Stimulated activated CD4-positive, alpha-beta T cell treated with anti-CD3 and anti-CD28 coated beads, Interleukin-2, amount 100 ng/mL, for 24 hours (primary cell): ENCODE measurements at places on chromosomes 16 and 17.

DNA sequence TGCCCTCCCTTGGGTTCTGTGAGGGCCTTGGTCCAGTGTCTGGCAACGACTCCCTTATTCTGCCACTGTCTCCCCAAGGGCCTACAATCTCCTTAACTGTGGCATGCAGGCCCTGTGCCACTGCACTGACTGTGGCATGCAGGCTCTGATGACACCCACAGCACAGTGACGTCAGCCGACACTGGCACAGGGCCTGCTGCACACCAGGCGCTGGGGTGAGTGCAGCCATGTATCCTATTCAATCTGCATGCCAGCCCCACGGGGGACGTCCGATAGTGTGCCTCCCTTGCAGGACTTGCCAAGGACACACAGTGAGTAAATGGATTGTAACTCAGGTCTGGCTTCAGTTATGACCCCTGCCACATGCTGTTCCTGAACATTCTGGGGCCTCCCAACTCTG is 39.8 kb upstream of the RASD1 start:
- no peak for DNase-seq

DNA sequence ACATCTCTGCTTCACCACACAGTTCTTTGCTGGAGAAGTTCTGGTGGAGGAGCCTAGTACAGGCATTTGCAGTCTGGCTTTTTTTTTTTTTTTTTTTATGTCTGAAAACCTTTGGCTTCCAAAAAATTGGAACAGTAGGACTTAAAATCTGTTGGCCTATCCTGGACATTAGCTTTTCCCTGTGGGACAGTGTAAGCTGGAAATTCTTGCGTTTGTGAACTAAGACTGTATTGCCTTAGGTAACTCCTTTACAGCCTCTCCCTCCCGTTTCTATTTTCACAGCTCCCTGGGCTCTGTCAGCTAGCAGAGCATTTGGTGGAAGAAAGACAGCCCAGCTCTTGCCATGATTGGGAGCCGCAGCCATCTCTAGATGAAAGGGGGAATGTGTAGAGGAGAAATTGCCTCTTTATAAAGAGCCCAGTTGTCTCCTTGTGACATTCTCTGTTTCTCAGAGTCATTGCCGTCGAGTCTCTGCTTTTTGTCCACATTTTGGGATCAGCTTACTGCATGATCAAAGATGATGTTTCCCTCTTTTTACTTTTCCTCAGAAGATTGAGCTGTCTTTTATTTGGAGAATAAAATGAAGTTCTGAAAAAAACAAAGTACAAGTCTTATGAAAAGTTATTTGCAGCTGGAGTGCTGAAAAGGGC is 227.5 kb downstream of the SPECC1 start:
- DNase-seq = no peak

DNA sequence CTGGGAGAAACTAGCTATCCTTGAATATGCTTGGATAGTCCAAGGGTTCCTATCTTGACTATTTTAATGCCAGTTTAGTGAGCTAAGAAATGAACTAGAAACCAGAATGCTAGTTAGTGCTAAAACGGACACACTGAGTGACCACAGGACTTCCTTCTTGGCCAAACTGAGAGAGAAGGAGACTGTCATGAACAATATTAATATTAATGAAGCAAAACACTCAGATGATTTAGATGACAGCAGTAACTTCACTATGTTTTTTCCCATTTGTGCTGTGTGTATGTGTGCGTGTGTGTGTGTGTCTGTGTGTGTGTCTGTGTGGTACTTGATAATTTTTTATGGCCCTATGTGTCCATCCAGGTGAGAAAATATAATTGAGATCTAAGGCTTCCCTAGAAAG is 2.2 kb upstream of the ATXN1L start:
- no peak for DNase-seq

GRCh38 chr17:35467824-35468223 is 19.3 kb upstream of the SLFN13 start:
- DNase-seq = no peak

- DNase-seq = no peak
These were observed 20.9 kb downstream of the MAPT start for GRCh38 chr17:45915263-45915662.

- DNase-seq = no peak
These were observed 7.5 kb downstream of the ORC6 start for GRCh38 chr16:46696957-46697356.

DNA sequence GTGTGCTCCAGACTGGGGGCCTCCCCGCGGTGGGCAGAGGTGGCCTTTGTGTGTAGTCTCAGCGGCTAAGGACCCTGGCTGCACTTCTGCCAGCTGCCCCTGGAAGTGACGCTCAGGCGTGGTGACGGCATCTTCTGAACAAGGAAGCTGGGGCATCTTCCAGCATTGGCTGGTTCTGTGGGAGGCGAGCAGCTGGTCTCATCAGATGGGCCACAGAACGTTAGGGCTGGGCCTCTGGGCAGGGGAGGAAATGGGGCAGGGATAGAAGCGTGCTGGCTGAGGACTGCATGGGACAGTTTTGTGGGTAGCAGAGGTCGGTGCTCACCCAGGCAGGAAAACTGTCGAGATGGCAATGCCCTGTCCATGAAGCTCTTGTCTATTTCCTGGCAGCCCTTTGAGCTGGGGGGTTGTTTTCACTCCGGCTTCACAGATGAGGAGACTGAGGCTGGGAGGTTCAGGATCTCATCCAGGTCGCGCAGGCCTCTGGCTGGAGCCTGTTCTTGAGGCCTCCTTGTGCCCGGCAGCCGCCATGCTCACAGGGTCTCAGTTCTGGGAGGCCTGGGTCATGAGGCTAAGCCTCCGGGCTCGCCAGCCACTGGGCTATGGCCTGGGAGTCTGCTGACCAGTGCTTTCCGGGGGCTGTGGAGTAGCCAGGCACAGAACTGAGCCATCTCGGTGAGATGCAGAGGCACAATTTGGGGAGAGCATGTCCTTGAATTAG is 16.3 kb downstream of the IRF8 start:
- DNase-seq = no peak

DNA sequence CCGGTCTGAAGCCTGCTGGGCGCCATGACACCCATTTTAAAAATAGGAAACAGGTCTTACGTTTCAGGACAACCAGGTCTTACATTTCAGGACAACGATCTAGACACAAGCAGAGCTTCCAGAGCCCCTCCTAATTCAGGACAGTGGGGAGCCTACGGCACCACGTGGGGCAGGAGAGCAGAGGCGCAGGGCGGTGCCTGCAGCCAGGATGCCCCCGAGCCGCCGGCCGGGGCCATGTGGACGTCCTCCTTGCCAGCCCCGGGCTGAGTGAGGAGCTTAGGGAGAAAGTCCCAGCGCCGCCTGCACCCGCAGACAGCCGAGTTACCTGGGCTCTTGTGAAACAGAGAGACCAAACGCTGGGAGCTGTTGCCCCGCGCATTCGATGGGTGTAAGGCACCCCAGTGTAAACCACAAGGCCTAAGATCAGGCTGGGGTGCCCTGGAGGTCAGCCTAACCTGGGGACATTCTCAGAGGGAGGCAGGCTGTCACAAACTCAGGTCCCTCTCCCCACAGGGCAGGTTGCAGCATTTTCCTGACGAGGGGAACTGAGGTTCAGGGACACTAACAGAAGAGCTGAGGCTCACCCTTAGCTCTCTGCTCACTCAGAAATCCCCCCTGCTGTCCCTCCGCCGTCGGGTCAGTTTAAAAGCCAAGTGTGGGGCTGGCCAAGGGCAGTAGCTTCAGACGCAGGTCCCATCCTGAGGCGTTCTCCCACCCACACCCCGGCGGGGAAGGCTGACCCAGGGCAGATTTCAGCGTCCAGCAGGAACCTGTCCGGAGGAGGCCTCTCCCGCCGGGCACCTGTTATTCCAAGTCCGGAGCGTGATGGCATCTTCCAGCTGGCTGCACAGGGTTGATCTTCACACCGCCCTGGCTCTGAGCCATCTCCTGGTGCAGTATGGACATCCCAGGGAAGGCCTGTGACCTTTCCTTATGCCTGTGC is 1.8 kb upstream of the NOTUM start:
- no peak for DNase-seq

- DNase-seq = no peak
These were observed 23.0 kb downstream of the HBQ1 start for GRCh38 chr16:203246-203645.

GRCh38 chr16:62135911-62136310 is 99.7 kb upstream of the CDH8 start:
- no peak for DNase-seq

- DNase-seq = no peak
These were observed 164.9 kb downstream of the BANP start for GRCh38 chr16:88116121-88116520.

DNA sequence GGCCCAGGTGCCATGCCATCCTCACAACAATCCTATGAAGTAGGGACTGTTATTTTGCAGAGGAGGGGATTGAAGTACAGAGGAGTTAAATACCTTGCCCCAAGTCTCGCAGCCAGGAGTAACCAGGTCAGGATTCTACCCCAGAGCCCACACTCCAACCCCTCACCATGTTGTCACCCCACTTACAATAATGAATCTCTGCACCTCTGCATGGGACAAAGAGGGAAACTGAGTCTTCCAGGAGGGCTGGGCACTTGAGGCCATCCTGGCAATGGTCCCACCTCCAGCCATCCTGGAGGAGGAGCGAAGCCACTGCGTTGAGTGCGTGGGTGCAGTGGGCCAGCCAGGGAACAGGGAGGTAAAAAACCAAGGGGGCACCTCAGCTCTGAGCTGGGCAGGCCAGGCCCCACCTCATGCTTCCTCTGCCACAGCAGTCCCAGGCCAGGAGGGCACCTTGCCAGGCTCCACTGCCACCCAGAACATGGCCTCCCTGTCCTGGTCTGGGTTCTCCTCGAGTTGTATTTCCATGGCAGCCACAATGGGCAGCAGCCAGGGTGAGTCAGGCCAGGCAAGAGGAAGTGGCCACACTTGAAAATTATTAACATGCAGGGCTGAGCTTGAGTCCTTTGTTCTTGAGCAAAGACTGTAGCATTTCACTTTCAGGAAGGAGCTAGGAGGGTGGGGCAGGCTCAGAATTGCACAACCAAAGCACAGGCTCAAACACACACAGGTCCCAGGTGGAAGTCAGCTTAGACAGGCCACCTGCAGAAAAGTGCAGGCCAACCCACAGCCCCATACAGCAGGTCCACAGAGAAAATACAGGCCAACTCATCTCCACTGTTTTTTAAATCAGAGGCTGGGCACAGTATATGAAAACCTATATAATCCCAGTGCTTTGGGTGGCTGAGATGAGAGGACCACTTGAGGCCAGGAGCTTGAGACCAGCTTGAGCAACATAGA is 52.1 kb downstream of the CUEDC1 start:
- no peak for DNase-seq

GRCh38 chr17:63946440-63947363 is 14.6 kb upstream of the CD79B start:
- peak; percentile 72 for DNase-seq

DNA sequence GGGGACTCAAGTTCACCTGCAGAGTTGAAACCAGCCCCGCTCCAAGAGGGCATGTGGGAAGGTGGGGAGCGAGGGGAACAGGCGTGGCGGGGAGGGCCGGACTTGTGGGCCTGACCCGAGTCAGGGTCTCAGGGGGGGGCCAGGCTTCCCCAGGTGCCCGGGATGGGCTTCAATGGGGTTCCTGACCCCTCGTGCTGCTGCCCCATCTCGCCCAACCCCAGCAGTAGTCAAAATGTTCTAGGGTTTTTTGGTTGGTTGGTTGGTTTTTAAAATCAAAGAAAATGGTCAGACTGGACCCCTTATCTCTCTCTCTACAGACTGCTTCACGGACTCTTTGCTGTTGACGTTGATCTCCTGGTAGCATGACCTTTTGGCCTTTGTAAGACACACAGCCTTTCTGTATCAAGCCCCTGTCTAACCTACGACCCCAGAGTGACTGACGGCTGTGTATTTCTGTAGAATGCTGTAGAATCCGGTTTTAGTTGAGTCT is 69.5 kb downstream of the AMFR start:
- no peak for DNase-seq

GRCh38 chr17:7888184-7888920 is at the start of gene CHD3:
Gene CHD3 (plus strand): TSS chr17:7888789. CDS start chr17:7889001, 212 bp downstream.
- DNase-seq = peak; percentile 73

- DNase-seq = no peak
These were observed 229.8 kb downstream of the KATNIP start for GRCh38 chr16:27779641-27780164.

GRCh38 chr17:77473615-77474226 is 333.0 kb downstream of the SEC14L1 start:
- peak; percentile 42 for DNase-seq

- no peak for DNase-seq
These were observed 34.8 kb upstream of the PEMT start for GRCh38 chr17:17626151-17626805.

GRCh38 chr16:87418216-87418615 is 26.1 kb downstream of the MAP1LC3B start:
- no peak for DNase-seq

- DNase-seq = no peak
These were observed 43.6 kb upstream of the YPEL2 start for GRCh38 chr17:59287891-59288290.

- DNase-seq = no peak
These were observed 624.3 kb upstream of the SOX9 start for GRCh38 chr17:71496552-71496951.

- DNase-seq = peak; percentile 22
These were observed 474.4 kb downstream of the SLC39A11 start for GRCh38 chr17:72618001-72618509.

- DNase-seq = no peak
These were observed 6.2 kb upstream of the CD300LG start for GRCh38 chr17:43840814-43841213.

GRCh38 chr17:75240394-75241142 is 20.8 kb downstream of the GGA3 start:
- DNase-seq = peak; percentile 59

DNA sequence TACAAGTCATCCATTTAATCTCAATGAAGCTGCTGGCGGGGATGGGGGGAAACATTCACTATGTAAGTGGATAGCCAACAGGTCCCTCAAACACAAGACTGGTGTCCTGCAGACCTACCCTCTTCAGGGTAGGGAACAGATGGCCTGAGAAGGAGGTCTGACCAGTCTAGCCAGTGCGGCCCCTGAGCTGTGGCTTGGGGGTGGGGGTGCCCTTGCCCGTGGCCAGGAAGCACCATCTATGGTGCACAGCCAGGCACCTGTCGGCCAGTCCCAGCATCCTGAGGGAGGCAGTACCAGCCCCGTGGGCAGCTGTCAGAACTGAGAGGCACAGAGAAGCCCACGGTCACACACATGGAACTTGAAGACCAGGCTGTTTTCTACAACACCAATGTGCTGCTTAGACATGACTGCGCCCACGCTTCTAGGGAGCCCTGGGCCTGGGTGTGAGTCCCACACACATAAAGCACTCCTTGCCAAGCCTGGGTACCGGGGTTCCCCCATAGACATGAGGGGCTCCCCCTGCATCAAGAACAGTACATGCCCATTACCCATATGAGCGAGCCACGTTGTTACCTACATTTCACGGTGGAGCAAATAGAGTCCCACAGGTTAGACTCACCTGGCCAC is 40.9 kb downstream of the RMI2 start:
- no peak for DNase-seq

DNA sequence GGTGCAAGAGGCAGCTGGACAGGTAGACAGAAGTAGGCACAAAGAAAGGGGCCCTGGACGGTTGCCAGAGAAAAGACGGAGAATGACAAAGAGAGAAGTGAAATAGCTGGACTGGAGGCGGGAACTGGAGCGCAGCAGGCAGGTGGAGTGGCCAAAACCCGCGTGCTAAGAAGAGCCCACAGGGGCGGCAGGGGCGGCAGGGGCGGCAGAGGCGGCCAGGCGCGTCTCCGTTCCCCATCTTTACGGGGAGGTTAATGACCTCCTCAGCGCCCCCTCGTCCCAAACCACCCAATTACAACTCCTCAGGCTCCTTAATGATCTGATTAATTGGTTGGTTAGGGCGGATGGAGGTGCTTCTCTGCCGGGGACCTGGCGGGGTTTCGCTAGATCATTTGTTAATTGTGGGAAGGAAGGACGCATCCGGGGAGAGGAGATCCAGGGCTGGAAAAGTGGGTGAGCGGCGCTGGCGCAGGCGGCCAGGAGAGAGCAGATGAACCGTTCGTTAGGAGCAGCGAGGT is 15.4 kb upstream of the HOXB9 start:
- DNase-seq = no peak

GRCh38 chr17:14458724-14459123 is 157.8 kb downstream of the HS3ST3B1 start:
- no peak for DNase-seq
